ENCODE measurements at places on chromosomes 5 and 9.

- DNase-seq = no peak
These were observed 313.5 kb downstream of the PRDM9 start for GRCh38 chr5:23820765-23821471.

DNA sequence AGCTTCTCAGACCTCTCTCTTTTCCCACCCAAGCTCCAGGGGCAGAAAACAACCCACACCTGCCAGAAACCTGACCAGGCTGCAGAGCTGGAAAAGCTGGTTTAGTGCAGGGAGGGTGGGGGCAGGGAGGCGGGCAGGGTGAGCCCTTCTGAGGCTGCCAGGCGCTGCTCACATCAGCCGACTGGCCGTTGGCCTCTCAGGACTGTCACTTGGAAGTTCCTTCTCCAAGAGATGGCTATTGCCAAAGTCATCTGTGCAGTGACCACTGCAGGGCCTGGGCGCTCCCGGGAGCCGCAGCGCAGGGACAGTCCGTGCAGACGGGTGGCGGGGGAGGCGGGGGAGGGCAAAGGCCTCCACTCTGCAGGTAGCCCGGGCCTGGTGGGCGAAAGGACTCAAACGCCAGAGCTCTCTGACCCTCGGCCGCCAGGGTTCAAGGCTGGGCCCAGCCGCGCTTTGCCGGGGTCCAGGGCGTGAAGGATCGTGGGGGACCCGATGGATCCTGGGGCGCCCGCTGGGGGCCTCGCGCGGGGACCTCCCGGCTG lies 205.0 kb upstream of the IER5L start:
- DNase-seq = no peak

DNA sequence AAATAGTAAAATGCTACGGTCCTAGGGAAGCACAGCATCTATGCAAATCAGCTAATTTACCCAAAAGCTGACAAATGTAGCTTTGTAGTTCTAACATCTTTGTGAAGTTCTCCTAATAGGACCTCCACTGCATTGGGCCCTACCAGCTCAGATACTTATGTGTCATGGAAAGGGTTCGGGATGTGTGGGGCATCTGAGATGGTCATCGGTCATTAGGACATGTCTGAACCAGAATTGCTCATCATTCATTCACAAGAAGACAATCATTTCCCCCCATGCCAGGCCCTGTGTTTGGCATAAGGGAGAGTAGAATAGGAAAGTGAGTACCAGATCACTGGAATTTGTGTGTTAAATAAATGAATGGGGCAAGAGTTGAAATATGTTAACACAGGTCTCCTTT lies 35.7 kb downstream of the PWWP2A start:
- DNase-seq = no peak

GRCh38 chr5:106957336-106957735 lies 713.4 kb downstream of the EFNA5 start:
- no peak for DNase-seq

DNA sequence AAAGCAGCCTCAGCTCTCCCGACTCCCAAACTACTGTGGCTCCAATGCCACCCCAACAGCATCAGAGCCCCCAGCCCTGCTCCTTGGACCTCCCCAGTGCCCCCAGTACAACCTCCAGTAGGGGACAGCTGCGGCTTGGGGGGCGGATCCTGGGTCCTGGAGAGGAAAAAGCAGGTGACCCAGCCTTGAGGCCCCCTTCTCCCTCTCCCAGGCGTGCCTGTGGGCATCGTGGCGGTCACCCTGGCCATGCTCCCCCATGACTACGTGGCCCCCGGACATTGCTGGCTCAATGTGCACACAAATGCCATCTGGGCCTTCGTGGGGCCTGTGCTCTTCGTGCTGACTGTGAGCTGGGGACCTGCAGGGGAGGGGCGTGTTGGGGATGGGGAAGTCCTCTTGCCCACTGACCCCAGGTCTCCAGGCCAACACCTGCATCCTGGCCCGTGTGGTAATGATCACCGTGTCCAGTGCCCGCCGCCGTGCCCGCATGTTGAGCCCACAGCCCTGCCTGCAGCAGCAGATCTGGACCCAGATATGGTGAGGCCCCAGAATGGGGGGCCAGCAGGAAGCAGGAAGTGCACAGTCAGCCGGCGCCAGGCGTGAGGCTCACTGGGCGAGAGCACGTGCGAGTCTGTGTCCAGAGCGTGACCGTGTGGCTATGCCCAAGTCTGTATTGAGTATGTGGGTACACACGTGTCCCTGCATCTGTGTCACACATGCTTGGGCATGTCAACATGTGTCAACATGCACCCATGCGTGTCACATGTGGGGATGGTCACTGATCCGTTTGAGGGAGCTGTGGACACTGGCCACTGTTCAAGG lies 19.0 kb downstream of the ADGRD2 start:
- DNase-seq = no peak

DNA sequence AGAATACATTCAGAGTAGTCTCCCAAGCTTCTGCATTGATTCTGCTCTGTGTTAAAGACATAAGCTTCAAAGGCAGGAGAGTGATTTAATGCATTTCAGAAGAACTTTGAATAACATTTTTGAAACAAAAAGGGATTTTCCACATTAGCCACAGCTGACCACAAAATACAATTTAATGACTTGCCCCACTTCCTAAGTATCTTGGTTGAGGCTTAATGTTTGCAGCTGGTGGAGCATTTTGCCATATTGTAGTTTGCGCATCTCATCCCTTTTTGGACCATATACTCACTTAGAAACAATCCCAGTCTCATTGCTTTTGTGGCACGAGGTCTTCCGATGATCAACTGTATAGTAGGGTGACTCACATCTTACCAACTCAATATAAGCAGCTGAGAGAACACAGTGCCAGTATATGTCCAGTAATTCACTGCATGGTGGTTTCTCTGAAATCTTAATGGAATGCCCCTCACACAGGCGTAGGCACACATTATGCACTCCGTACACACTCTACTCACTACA lies 455.8 kb upstream of the PTGER4 start:
- no peak for DNase-seq

- DNase-seq = no peak
These were observed 82.7 kb downstream of the DROSHA start for GRCh38 chr5:31449174-31449573.

GRCh38 chr9:35811381-35812024 lies 559 bp downstream of the SPAG8 start:
- no peak for DNase-seq

DNA sequence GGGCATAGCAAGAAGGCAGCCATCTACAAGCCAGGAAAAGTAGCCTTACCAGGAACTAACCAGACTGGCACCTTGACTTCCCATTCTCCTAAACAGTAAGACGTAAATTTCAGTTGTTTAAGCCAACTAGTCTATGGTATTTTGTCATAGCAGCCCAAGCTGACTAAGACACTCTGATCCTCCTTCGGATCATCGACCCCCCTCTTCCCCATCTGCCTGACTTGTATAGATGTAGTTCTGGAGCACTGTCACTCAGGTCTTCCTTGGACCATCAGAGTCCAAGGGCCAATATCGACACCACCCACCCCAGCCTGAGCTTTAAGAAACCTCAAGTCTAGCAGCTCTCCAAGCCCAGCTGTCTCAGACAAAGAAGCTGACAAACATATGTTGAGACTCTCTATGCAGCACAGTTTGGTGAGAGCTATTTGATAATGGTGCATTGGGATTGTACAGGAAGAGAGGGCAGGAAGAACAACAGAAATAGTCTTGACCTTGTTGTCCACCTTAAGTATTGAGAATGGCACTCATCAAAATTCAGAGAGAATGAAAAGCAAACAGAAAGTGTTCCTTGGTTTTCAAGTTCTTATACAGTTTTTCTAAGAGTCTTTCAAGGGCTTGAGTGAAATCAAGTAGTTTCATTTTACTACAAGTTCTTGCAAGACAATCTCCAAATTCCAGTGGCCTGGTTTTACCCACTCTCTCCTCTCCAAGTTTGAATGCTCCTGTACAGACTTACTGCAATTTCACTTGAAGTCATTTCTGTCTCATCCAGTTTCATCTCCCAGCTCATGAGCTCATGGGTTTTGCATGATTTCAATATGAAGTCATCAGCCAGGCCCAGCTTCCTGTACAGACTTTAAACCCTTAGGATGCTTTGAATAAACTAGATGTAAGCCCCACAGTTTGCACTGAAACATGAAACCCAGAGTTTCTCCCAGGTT lies 122.3 kb upstream of the RAI14 start:
- DNase-seq = no peak

GRCh38 chr5:6376974-6377520 lies 1.3 kb downstream of the MED10 start:
- DNase-seq = no peak
